Fibroblast of villous mesenchyme (primary cell): ENCODE measurements at places on chromosomes 3 and 15. TPM values are rescaled to one million over a fixed set of nuclear protein-coding genes. Genes with fewer than 3 reads are reported as not detected.
A peak's percentile ranks its signal among the peaks of the same experiment; 100 is the strongest.

ATP1B3 gene
- total RNA-seq, result 55.1 and 82.5 TPM in 2 replicates

LRRC15 gene
- total RNA-seq, result 0.43 and 3.9 TPM in 2 replicates

- DNase-seq, result no peak
Measured at GRCh38 chr3:14258906-14259904, 80.6 kb downstream of the LSM3 start.

- no peak for DNase-seq
Measured at GRCh38 chr3:15436246-15436645, 8.8 kb downstream of the EAF1 start.

GRCh38 chr15:78024883-78025282, 52.6 kb downstream of the TBC1D2B start:
- no peak for DNase-seq

DNA sequence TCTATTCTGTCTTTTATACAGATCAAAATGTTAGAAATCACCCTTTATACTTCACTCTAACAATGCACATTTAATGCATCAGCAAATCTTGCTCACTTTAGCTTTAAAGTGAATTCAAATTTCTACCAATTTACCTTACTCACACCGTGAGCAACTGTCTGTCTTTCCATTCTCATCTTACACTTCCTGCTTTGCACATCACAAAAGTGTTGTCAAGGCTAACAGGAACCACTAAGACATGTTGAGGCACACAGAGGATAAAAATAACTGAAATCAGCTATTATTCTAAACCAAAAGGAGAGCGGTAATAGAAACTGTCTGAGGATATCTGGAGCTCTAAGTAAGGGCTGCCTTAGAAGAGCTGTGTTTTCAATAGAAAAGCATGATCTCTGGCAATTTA, 519.9 kb downstream of the ZBBX start:
- DNase-seq, result no peak

DNA sequence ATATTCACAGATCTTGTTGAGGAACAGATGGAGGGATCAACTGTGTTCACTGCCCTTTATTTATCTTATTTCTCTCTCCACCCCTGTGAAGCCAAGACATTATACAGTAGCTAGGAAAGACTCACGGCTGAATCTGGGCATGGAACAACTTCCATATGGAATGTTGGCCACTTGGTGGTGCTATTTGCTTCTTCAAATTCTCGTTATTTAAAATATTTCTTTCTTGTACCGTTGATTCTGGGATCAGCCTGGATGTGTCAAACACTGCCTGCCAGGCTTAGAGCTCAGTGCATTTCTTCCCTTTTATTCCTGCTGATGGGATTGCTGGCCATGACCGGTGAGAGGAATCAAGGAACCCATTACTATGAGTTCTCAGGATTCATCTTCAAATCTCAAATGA, 17.5 kb upstream of the GASK1A start:
- peak; percentile 57 for DNase-seq

GRCh38 chr3:30544812-30545211, 61.6 kb upstream of the TGFBR2 start:
- peak; percentile 96 for DNase-seq

DNA sequence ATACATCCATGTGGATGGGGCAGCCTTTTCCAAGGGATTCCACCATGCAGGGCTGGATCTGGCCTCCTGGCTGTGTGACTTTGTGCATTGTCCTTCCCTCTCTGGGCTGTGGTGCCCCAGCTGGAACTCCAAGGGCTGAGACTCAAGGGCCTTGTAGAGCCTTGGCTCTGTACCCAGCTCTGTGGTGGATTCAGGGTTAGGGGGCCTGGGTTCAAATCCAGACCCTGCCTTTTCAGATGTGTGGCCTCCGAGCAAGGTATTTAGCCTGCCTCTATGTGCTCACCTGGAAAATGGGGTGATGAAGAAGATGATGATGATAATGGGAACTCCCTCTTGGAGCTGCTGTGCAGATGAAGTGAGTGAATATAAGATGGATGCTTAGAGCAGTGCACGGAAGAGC, 161.9 kb downstream of the WNT7A start:
- no peak for DNase-seq

GRCh38 chr3:108744762-108745161, 12.4 kb downstream of the RETNLB start:
- no peak for DNase-seq
